Activated T-cell treated with anti-CD3 and anti-CD28 coated beads for 4 hours (primary cell): ENCODE measurements at places on chromosomes 4 and X.

DNA sequence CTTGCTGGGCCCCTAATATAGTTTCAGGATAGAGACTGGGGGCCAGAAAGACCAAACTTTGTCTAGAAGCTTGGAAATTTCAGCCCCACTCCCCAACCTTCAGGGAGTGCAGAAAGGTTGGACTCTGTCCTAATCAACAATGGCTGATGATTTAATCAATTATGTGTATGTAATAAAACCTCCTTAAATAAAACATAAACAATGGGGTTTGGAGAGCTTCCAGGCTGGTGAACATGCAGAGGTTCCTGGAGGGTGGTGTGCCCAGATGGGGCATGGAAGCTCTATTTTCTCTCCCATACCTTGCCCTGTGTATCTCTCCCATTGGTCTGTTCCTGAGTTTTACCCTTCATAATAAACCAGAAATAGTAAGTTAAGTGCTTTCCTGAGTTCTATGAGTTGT, 174.2 kb downstream of the GC start:
- DNase-seq, result no peak

DNA sequence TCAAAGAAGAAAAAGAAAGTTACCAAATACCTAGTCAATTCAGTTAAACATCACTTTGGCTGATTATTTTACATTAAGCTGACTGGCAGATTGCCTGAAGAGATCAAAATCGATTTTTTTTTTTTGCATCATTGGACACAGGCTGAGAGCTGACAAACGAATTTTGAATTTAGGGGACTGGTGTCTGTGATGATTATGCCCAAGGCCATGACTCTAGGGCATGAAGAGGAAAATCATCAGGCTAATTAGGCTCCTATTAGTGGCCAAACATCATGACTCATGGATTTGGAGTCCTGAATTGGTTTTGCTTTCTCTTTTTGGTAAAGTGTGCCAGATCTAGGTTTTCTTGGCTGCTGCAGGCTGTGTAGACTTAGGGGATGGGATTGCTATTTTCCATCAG, 829.3 kb upstream of the LCORL start:
- DNase-seq, result no peak

- DNase-seq, result no peak
These were observed 3.1 kb downstream of the SMS start for GRCh38 chrX:21943460-21944135.

GRCh38 chr4:77804471-77804870, 14.7 kb downstream of the CNOT6L start:
- no peak for DNase-seq

- DNase-seq, result no peak
These were observed 18.8 kb downstream of the MSN start for GRCh38 chrX:65686236-65686635.

GRCh38 chr4:186727169-186727976, 3.7 kb upstream of the FAT1 start:
- DNase-seq, result no peak

DNA sequence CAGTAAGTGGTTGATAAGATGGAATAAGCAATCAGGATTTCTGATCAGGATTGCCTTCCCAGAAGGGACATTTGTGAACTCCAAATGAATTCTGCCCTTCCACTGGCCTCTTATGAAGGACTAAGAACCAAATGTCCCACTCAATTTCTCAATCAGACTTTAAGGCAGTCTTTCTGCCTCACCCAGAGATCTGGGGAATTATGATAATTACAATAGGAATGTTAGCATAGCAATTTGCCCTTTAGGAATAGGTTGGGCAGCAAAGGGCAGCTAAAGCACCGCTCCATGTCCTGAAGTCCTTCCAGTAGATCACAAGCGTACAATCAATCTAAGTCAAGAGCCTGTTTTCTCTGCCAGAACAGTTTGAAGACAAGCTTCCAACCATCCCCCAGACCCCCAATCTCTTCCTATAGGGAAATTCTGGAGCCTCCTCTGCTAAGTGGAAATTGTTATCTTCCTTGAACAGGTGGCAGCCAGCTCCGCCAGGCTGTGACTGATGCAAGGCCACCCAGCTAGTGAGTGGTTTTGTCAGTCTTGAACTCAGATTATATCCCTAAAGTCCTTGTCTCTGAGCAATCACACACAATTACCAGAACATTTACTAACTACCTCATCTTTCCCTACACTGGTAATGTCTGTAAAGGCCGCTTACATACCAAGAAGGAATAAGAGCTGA, 18.6 kb downstream of the NKX3-2 start:
- DNase-seq, result no peak

GRCh38 chrX:38634665-38635064, 73.3 kb downstream of the TSPAN7 start:
- no peak for DNase-seq

- no peak for DNase-seq
These were observed 354.1 kb downstream of the CHIC1 start for GRCh38 chrX:73916931-73917667.

DNA sequence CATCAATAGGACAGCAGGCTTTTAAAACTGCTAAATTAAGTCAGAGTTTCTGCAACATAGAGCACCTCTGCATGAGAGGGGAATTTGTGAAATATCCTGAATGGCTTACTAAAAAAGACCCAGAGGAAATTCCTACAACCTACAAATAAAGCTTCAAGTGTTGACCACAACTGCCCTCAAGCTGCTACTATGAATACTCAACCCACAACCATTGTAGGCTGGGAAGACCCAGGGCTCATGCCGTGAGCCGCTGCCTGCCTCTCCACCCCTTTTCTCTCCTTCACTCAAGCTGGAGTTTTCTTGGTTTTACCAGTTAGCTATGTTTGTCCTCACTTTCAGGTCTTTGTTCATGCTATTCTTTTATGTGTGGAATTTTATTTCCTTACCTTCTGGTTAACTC, 151.6 kb downstream of the EMCN start:
- DNase-seq, result no peak

DNA sequence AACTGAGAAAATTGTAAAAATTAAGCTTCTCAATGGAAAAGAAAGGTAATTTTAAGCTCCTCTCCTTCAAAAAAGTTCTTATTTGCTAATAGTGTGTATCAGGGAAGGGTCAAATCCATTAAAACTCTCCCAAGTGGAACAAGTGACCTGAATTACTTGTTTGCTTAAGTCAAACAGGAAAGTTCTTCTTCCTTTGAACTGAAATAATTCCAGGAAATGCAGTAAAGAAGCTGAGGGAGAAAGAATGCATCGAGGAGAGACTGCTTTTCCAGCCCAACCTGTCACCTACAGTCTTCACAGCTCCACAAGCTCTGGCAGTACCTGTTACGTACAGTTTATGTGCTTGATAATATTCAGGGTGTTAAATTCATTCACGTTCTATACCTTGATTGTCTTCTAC, 131.1 kb downstream of the KLHL8 start:
- no peak for DNase-seq

DNA sequence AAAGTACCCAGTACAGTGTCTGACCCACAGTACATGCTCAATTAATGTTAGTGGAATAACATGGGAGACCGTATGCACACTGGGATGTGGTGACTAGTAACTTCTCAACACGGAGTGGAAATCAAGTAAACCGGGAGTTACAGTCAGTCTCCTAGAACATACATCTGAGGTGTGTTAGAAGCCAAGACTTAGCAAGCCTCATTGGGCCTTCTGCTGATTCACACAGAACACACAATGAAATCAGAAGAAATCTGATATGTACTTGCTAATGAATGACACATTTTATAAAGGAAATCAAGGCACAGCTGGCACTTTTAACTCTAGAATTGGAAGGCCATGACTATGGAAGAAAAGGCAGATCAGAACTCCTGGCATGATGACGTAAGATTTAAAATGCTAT, 13.0 kb downstream of the TRAPPC2 start:
- no peak for DNase-seq

GRCh38 chr4:81359207-81359606, 112.5 kb downstream of the RASGEF1B start:
- no peak for DNase-seq

DNA sequence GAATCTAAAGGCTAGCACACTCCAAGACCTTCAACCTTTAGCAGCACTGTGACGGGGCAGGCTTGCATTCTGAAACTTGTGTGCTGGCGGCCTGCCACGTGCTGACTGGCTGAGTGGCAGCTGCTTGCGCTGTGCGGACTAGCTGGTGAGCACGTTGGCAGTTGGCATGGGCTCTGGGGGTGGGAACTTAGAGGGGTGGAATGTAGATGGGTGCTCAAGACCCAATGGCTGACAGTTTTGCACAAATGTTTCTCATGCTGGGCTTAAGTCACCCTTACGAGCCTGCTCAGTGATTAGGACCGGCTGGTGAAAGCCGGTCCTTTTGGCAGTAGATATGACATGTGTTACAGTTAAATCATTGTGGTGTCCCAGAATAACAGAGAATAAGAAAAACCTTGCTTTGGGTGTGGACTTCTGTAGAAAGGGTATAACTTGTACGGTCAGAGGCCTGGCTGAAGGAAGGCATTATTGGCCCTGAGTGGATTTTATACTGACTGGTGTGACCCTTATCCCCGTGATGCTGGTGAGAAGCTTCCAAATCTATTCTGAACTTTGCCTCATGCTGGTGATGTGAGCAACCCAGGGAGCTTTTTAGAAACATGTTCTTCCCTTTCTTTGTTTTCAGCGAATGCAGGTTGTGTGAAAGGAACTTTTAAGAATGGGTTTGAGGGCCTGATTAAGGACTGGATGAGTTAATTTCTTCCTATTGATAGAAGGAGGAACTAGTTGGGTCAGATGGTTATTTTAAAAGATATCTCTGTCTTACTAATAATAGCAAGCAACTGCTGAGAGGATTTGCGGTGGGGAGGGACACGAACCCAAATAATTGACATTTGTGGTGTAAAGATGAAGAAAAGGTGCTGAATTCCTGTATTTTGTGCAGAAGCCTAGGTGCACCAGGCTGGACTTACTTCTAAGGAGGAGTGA, 107.4 kb upstream of the SLC4A4 start:
- no peak for DNase-seq

- no peak for DNase-seq
These were observed 104.4 kb downstream of the UCHL1 start for GRCh38 chr4:41360921-41361793.

DNA sequence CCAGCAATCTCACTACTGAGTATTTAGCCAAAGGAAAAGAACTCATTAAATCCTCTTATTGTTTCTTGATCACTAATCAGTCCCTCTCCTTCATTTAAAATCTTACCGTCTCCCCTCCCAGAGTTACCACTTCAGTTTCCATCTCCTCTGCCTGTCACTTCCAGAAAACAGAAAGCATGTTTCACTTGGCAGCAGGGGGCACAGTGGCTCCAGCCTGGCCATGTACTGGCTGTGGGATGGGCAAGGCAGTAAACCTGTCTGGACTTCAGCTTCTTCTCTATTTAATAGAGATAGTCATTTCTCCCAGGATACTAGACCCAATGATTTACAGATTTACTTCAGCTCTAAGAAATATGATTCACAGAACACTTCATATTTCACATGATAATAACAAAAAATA, 63.2 kb downstream of the CD40LG start:
- DNase-seq, result no peak

DNA sequence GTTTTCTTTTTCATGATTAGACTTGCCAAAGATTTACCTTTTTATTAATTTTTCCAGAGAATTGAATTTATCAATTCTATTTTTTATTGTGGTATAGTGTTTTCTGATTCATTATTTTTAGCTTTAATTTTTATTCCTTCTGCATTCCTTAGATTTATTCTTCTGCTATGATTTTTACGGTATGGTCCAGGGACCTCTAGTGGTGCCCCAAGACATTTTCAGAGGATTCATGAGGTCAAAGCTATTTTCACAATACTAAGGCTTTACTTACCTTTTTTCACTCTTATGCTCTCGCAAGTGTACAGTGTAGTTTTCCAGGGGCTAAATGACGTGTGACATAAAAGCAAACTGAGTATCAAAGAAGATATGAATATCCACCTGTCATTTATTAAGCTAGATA, 8.0 kb downstream of the RADX start:
- DNase-seq, result no peak

DNA sequence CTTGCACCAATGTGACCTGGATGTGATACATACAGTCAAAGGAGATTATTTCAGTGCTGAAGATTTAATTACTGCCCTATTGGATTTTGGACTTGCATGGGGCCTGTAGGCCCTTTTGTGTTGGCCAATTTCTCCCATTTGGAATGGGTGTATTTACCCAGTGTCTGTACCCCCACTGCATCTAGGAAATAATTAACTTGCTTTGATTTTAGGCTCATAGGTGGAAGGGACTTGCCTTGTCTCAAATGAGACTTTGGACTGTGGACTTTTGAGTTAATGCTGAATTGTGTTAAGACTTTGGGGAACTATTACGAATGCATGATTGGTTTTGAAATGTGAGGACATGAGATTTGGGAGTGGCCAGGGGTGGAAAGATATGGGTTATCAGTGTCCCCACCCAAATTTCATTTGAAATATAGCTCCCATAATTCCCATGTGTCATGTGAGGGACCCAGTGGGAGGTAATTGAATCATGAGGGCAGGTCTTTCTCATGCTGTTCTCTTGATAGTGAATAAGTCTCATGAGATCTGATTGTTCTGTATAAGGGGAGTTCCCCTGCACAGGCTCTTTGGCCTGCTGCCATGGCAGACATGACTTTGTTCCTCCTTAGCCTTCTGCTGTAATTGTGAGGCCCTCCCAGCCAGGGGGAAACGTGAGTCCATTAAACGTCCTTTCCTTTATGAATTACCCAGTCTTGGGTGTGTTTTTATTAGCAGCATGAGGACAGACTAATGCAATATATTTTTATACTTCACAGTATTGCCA, 362.2 kb upstream of the SPANXN4 start:
- DNase-seq, result no peak

DNA sequence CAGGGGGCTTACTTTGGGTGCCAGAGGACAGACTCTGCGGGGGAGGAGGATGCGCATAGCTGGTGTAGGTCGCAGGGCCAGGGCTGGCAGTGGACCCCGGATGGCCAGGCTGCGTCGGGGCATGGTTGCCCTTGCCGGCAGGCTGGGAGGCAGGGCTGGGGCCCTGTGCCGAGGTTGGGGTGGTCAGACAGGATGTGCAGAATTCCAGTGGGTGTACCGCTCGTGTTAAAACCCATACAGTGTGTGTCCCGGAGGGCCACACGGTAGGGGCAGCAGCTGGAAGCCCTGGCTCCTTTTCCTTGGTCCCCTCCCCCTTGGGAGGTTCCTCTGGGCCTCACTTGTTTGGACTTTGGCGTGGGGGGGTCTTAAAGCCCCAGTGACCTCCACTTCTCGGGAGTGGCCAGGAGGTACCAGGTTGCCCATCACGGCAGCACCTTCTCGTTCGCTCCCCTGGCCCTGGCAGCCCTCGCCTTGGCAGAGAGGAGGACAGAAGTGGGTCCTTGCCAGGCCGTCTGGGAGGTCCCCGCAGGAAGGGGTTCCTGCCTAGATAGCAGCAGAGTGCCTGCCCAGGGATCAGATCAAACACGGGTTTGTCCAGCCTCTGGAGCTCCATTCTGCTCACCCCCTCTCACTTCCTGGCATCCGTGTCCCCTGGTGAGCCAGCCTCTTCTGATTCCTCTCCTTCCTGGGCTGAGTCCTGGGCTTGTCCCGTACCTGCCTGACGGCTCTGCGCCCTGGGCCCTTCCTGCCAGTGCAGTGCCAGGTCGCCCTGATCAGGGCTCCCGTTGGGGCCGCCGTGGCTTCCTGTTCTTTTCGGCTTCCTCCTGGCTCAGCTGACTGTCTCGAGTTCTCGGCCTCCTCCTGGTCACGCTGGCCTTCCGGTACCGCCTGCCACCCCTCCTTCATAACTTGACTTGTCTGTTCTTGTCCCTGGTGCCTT, 56.7 kb upstream of the HGFAC start:
- no peak for DNase-seq
